ENCODE measurements at places on chromosomes 2 and 18. TPM values are rescaled to one million over a fixed set of nuclear protein-coding genes. Genes with fewer than 3 reads are reported as not detected.

The CHRNG gene
- not detected for total RNA-seq

The CYS1 gene
- total RNA-seq, result 0.58 TPM

The LINC00305 gene
- total RNA-seq, result not detected

The SPATA3 gene
- not detected for total RNA-seq

The ARHGAP25 gene
- total RNA-seq, result 8.8 TPM

The RTN4 gene
- total RNA-seq, result 278 TPM

The AQP4 gene
- total RNA-seq, result 0.63 TPM

The OSR1 gene
- 0.69 TPM for total RNA-seq

The FBXO41 gene
- total RNA-seq, result 4.8 TPM

The ASB18 gene
- not detected for total RNA-seq

The CCNT2 gene
- 51.7 TPM for total RNA-seq

The WDFY1 gene
- total RNA-seq, result 65.8 TPM

The CFC1 gene
- 0.92 TPM for total RNA-seq

The BUB1 gene
- total RNA-seq, result 18.6 TPM

The CTAGE1 gene
- not detected for total RNA-seq

Data from mucosa of descending colon (tissue), 3 donors.